ENCODE measurements at places on chromosomes 5 and 9.

DNA sequence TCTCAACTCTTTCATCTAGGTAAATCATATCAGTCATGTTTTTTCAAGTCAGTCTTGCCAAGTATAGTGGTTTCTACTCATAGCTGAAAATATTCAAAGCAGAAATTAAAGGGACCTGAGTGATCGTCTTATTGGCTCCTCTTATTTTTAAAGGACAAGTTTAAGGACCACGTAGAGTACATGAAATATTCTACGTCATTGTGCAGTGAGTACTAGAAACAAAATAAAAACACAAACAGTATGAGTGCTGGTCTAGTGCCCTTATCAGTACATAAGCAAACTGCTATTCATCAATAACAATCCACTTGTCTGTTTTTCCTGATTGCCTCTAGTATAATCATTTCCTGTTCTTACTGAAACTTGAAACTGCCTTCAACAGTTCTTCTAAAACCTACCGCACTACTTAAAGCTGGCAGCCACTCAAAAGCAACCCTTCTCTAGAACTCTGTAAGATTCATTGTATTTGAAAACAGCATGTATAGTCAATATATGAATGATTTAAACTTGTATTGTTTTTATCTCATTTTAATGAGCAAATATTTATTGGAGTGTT lies 853.7 kb downstream of the TAF11L14 start:
- DNase-seq: no peak

GRCh38 chr5:33272288-33272687 lies 168.5 kb upstream of the TARS1 start:
- DNase-seq: no peak

DNA sequence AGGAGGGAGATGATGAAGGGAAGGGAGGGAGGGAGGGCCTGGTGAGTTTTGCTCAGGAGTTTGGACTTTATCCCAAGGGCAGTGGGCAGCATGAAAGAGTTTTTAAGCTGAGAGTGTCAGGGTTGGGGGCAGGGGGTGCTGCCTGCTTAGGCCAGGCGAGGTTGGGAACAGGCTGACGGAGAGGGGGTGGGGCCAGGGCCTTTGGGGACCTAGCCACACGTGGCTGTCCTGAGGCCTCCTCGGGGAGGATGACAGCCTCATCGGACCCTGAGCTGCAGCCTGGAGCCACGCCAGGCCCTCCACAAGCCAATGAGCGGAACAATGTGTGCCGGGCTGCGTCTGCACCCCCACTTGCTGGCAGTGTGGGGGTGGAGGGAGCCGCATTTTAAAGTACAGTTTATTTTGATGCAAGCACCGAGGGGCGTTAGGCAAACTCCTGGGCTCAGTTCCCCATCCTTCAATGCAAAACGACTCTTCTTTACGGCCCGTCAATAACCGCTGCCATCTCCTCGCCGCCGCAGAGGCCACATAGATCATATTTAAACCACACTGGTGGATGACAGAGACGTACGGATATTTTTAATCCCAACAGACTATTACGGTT lies 5.3 kb upstream of the RXRA start:
- no peak for DNase-seq

DNA sequence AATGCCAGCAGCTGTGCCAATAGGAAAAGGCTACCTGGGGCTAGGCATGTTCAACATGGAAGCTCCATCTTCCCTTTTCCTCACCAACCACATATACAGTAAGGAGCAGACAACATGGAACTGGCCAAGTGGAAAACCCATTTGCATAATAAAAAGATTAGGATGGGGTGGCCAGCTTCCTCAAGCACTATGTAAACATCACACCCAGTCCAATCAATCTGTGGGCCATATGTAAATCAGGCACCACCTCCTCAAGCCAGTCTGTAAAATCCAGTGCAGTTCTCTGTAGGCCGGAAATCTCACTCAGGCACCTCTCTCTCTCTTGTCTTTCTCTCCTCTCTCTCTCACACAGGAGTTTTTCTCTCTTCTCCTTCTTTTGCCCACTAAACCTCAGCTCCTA lies 360.2 kb upstream of the GRIA1 start:
- no peak for DNase-seq

- no peak for DNase-seq
These were observed 2.4 kb upstream of the RXFP3 start for GRCh38 chr5:33933723-33934169.

DNA sequence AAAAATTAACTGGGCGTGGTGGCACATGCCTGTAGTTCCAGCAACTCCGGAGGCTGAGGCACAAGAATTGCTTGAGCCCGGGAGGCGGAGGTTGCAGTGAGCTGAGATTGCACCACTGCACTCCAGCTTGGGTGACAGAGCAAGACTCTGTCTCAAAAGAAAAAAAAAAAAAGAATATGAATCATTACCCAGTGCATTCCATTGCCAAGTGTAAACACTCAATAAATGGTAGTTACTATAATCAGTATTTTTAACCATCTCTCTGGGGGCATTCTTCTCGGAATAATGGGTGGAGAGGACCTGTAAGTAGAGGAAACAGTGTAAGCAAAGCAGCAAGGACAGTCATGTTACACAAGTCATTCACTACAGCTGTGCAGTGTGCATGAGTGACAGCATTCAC lies 13.8 kb upstream of the RANBP17 start:
- DNase-seq: no peak

DNA sequence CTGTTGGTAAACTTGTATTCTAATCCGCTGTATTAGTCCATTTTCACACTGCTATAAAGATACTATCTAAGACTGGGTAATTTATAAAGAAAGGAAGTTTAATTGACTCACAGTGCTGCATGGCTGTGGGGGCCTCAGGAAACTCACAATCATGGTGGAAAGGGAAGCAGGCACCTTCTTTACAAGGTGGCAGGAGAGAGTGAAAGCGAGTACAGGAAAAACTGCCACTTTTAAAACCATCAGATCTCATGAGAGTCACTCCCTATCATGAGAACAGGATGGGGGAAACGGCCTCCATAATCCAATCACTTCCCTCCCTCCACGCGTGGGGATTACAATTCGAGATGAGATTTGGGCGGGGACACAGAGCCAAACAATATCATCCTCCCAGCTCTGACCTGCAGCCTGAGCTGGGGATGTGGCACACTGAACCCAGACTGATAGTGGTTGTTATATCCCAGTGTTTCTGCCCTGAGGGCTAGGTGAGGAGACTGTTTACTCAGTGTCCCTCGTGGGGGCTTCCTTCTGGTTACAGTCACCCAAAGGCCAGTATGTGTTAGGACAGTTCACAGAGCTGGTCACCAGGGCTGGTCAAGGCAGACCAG lies 488.3 kb downstream of the KDM4C start:
- no peak for DNase-seq

DNA sequence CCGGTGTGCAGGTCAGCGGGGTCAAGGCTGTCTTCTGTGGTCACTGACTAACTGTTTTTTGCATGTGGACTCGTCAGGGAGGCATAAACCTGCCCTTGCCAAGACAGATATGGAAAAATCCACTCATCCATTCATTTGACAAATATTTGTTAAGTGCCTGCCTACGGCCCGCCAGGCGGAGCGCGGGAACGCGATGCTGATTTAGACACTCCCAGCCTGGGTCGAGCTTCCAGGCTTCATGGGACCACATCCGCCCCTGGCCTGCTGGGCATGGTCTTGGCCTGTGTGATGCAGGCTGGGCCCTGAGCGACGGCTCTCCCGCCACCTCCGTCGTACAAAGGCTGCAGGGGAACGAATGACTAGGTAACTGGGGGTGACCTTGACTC lies 18.1 kb downstream of the MYMK start:
- no peak for DNase-seq

DNA sequence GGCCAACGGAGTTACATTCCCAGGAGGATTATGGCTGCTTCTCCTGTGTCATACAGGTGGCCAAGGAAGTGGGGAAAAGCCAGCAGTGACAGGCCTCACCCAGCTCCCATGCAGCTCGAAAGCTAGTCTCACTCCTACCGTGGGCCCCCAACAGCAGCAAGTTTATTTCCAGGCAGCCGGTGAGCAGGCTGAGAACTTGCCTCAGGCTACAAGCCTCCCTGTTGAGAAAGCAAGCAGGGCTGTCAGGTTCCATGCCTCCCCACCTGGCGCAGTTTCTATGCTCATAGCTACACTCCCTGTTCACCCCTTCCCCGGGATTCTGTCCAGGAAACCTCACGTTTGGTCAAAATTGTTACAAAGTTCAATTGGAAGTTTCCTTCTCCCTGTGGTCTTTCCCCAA lies 27.5 kb upstream of the DNAH5 start:
- no peak for DNase-seq

GRCh38 chr5:17691762-17692161 lies 57.5 kb downstream of the TAF11L14 start:
- DNase-seq: no peak

- DNase-seq: no peak
These were observed 273.4 kb downstream of the SLIT3 start for GRCh38 chr5:169027501-169028061.

DNA sequence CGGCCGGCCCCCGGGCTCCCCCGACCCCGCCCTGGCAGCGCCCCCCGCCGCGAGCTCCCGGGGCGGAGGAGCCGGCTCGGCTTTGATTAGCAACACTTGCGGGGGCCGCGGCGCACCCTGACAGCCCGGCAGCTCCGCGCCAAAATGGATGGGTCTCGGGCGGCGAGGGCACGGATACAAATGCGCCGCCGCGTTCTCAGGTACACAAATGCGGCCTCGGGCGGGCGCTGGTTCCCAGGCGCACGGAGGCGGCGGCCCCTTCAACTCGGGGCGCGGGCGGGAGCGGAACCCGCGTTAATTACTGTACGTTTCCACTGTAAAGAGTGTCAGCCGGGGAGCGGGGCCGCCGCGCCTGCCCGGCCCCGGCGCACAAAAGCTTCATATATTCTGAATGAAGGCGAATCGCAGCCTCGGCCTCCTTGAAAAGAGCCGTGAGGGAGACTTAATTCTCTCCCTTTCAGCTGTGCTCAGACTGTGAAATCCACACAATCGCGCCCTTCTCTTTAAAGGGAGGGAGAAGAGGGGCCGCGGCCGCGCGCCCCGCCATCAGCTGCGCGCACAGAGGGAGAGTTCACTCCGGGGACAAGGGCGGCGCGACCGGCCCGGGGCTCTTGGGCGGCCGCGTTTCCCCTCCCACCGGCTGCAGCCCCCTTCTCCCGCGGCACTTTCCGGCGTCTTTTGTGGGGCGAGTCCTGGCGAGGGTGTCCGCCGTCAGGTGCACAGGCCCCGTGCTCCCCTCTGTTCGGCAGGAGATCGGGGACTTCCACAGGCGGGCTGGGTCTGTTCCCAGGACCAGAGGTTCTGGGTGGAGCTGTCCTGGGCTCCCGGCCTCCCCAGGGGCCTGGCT lies 27.0 kb downstream of the MSX2 start:
- DNase-seq: no peak

DNA sequence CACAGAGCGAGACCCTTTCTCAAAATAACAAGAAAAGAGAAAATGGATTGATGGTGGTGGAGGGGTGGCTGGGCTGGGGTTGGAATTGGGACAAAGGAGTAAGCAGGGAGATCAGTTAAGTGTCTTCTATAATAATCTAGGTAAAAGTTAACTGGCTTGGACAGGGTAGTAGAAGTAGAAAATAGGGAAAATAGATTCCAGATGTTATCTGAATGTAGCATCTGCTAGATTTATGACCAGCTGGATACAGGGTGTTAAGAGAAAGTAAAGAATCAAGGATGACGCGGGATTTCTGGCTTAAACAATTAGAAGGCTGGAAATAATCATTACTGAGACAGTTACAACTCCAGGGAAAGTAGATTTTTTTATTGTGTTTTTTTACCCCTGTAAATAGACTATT lies 13.0 kb downstream of the PPP6C start:
- no peak for DNase-seq

DNA sequence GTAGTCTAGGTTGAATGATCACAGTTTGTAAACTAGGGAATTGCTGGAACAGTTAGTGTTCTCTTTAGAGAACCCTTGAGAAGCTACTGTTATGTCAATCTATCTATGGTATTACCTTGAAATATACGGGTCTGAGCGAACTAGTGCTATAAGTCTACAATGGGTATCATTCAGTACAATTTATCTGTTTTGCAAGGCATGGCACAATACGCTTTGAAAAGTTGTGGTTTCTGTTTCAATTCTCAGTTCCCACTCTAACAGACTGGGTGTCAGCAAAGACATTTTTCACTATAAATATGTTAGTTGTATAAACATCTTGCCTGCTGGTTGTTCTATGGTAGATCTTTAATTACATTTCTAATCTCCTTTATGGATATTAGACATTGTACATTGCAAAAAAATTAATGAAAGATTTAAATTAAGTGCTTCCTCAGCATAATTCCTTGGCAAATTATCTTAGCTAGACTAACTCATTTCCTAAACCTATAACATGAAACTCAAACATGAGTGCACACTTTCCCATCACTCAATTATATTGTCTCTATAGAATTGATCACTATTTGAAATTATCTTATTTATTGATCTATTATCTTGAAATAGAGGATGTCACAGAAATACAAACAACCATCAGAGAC lies 24.9 kb upstream of the SLCO6A1 start:
- no peak for DNase-seq

DNA sequence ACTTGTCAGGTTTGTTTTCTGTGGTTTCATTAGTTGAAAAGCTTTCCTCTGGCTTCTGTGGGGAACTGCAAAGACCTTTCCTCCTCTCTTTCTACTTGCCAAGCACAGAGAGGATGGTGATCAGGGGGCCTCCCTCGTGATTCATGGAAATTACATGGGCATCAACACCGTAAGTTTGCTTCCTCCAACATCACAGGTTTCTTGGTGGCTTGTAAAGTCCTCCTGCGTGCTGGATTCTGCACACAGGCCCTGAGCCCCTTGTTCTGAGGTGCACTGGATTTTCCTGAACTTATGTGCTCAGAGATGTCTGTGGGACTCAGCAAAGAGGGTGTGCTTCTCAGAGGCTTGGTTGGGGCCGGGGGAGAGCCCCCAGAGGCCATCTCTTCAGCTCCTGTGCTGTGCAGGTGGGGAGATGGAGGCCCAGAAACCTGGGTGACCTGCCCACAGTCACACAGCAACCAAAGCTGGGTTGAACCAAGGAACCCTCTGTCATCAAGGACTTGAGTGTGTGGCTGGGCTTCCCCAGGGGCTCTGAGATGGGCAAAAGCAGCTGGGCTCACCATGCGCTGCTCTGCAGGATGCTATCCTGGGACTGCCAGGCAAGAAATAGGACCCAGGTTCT lies 36.5 kb downstream of the RGS3 start:
- DNase-seq: no peak

DNA sequence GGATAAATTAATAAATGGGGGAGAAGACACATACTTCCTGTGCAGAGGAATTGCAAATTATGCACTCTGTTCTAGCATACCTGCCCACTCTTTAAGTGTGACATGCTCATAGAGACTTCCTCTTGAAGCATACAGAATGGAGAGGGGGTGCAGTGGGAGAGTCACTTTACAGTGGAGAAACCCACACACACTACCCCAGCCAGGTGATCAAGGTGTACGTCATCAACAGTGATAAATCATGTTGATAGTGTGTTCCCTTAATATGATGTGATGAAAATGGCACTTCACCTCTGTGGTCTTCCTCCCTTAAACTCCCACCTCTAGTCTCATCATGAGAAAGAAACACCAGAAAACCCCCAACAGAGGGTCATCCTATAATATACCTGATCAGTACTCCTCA lies 110.0 kb downstream of the SH3GL2 start:
- DNase-seq: no peak

GRCh38 chr5:43033841-43034590 lies 6.1 kb downstream of the ANXA2R start:
- DNase-seq: no peak

GRCh38 chr5:67243944-67244343 lies 47.3 kb upstream of the CD180 start:
- no peak for DNase-seq

GRCh38 chr9:131144201-131144600 lies 18.8 kb downstream of the NUP214 start:
- DNase-seq: no peak

GRCh38 chr5:95786821-95787418 lies 35.6 kb downstream of the GLRX start:
- DNase-seq: no peak
